Lung microvascular endothelial cell (primary cell): ENCODE measurements at places on chromosomes 16 and 17.
A peak's percentile ranks its signal among the peaks of the same experiment; 100 is the strongest.

DNA sequence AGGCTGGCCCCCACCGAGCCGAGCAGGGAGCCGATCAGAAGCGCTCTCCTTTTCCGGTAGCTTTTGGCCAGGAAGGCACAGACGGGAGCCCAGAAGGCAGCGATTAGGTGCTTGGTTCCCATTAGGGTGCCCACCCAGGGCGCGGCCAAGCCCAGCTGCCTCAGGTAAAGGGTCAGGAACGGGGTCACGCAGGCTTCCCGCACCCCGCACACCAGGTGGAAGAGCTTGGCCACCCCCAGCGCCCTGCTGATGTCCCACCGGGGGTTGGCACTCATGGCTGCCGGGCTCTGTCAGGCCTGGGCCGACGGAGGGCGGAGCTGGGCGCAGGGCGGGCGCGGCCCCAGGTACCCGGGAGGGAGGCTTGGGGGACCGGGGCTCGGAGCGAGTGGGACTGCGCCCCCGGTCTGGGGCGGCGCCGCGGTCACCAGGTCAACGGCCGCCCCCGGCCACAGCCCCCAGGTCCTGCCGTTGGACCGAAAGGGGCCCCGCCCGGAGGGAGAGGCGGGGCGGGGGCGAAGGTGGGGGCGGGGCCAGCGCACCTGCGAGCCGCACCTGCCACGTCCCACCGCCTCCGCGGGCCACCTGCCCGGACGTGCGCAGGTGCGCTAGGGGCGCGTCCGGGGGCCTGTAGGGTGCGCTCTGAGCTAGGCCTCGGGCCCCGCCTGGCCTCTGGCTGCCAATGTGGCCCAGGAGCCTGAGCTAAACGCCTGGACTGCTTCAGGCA, at the start of gene MFSD6L:
MFSD6L (minus strand) TSS at position 520 of the 724 bp plus-strand sequence; CDS start at position 275, 245 bp downstream.
- no peak for DNase-seq

DNA sequence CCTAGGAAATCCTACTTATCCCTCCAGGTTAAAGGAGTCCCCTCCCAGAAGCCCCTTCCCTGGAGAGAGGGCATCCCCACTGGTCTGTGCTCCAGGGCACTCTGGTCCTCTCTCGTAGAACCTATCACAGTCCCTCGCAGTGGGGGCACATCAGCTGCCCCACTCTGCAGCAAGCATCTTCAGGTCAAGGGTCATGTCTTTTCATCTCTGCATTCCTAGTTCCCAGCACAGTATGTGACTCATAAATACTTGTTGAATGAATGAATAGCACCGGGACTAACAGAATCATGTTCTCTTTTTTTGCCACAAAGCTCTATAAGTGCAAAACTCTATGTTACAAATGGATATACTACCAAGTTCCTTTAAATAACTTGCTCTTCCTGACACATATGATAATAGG, 36.0 kb downstream of the RNF157 start:
- no peak for DNase-seq

DNA sequence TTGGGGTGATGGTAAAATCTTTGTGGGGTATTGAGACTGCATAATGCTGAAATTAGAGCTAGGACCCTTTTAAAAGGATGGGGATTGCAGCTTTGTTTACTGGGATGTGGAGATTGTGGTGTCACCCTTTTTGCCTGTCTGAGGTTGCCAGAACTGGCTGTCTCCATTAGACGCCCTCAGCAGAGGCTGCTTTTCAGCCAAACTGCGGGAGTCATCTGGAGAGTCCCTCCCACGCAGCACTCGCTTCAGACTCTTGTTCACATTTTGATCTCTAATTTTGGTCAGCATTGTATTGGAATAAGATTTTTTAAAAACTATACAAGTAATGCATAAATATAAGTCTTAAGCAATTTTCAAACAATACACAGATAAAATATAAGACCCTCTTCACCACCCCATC, 27.9 kb upstream of the JPT2 start:
- DNase-seq: no peak

DNA sequence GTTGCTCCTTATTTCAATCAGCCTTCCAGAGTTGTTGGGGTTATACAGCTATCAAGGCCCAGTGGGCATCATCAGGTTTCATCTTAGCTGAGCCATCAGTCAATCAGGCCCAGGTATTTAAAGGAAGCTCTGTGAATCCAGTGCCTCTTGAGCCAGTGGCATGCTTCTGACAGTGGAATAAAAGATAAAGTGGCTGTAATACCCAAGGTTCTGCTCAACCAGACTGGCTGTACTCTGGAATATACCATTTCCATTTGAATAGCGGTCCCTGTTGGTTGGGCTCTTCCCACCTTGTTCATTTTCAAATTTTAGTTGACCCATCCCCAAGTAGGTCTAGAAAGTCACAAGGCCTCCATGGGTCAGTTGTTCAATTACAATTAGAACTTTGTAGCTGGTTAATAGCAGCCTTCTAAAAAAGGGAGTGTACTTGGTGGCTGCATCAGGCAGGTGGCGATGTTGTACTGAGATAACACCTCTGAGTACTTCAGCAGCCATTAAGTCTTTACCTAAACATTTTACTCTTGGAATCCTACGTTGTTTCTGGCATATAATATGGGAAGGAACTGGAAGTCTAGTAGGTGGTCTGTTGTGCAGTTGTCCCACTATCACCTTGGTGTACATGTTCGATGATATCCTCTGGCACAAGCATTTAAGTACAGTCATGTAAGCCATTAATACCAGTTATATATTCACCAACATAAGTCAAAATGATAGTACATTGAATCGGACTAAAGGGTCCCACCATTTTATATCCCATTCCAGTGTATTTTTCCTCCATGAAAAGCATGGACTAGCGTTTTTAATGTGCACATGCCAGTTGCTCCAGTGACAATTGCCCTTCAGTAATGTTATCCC, 294.1 kb downstream of the BCAS3 start:
- peak; percentile 73 for DNase-seq

- no peak for DNase-seq
Observed at GRCh38 chr16:11621920-11622651, 35.4 kb upstream of the LITAF start.

DNA sequence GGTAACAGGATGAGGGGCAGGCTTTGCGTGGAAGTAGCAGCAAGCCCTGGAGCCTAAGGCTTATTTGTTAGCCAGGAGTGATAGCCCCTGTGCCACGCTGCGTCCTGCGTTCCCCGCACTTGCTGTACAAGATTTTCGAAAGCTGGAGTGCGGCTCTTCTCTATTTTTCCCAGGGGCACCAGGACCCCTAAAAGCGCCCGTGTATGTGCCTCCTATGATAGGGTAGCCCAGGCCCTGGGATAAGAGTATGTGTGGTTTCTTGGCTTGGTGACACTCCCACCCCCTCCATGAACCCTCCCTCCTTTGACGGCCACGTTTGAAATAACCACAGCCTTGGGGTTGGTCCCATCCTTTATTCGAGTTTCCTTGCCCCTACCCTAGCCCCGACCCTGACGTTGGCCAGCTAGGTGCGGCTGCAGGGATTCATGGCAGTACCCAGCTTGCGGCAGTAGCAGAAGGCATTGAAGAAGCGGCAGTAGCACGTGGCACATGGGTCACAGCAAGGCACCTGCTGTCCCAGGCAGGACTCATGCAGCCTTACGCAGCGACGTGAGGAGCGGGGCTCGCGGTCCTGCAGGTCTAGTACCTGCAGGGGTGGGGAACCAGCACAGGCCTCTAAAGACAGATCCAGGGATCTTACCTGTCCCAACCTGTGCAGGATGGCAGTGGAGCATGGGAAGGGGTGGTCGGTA, 968 bp downstream of the AGRP start:
- DNase-seq: no peak

GRCh38 chr16:4976079-4976478, 17.9 kb downstream of the SEC14L5 start:
- no peak for DNase-seq

GRCh38 chr17:65055280-65055707, 1.2 kb downstream of the GNA13 start:
- peak; percentile 31 for DNase-seq

GRCh38 chr17:68097161-68097805, 61.7 kb downstream of the KPNA2 start:
- no peak for DNase-seq

GRCh38 chr16:2835638-2836493, 5.8 kb downstream of the ZG16B start:
- DNase-seq: peak; percentile 54

DNA sequence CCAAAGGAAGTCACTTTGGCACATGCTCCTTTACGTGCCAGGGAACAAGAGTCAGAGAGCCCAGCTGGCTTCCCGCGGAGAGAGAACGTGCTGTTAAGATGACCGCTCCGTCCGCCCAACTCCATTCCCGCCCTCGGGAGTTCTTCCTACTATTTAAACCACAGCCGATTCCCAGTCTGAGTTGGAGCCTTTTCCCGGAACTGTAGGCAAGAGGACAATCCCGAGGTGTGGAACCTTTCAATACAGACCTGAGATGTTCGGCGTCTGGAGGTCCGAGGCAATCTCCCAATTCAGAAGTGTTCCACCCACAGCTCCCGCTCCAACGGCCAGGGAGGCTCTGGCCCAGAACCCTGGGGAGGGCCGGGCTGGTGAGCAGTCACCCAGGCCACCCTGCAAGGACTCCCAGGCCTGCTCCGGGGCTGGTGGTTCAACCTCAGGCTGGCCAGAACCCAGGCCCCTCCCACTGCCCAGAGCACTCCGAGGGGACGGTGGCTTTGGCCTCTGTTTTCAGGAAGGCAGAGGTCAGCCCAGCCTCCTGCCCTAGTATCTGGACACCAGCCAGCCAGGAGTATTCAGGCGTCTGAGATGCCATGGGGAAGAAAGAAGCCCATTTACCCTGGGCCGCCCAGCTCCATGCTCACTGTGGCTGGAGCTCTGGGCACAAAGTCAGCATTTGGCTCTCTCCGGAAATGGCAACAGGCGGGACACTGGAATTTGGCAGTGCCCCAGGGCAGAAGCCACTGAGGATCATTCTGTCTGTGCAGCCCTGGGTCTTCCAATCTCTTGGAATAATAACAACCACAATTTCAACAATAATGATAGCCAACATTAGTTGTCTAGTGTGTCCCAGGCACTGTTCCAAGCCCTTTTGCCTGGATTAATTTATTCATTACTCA, 21.4 kb downstream of the EMP2 start:
- peak; percentile 62 for DNase-seq

- no peak for DNase-seq
Observed at GRCh38 chr16:3610698-3611145, 684 bp downstream of the SLX4 start.

- DNase-seq: no peak
Observed at GRCh38 chr16:66189951-66190350, 176.5 kb upstream of the CDH5 start.

- DNase-seq: no peak
Observed at GRCh38 chr16:3814755-3815154, 65.8 kb downstream of the CREBBP start.

- no peak for DNase-seq
Observed at GRCh38 chr16:27852681-27853080, 210.8 kb downstream of the GSG1L start.

DNA sequence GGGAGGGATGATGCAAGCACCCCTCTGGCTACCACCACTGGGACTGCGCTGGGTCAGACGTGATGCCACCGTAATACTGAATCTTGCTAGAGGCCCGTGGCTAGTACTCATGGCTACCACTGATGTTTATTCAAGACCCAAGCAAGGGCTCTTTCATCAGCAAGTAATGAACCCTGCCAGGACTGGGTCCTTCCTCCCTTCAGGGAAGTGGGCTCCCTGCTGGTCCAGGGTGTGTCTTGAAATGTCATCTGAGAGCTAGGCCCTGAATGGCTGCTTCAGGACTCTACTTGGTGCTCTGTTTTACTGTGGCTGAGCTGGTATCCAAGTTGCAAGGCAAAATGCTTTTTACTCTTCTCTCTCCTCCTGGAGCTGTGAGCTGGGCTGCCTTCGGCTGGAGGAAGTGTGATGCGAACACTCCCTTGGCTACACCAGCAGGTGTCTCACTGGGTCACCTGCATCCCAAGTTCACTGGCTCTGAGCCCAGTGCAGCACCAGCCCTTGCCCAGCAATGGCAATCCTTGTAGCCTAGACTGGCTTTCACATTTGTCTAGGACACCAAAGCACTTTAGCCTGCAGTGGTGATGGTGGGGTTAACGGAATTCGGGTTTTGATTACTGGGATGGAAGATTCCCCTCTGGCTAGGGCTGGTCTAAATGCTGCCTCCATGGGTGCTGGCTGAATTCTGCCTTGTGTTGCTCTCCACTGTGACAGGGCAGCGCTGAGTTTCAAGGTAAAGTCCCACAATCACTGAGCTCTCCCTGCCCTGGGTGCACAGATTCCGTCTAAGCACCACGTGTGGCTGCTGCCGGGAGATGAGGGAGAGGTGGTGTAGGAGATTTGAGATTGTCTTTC, 98.6 kb downstream of the USP22 start:
- DNase-seq: no peak

GRCh38 chr17:82238472-82239201, 9.8 kb downstream of the SLC16A3 start:
- no peak for DNase-seq

- DNase-seq: no peak
Observed at GRCh38 chr17:33436321-33436720, 143.2 kb upstream of the ASIC2 start.

GRCh38 chr16:66512272-66513110, 37.4 kb downstream of the TK2 start:
- peak; percentile 78 for DNase-seq

DNA sequence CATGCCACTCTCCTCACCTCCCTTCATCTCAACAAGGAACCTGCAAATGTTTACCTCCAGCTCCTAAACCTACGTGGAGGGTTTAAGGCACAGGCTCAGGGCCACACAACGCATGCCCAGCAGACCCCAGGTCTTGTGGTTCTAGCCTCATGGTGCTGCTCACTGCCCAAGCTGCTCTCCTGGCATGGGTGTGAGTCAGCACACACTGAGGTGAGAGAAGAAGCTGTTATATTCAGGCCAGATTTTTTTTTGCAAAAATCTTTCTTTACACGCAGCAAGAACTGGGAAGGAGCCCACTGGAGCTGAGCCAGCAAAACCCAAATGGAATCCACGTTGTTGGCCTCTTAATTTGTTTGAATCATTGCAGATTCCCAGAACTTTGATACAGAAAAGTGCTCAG, 5.5 kb upstream of the C16orf96 start:
- no peak for DNase-seq

GRCh38 chr17:18025241-18025944, 13.6 kb downstream of the ATPAF2 start:
- DNase-seq: no peak

DNA sequence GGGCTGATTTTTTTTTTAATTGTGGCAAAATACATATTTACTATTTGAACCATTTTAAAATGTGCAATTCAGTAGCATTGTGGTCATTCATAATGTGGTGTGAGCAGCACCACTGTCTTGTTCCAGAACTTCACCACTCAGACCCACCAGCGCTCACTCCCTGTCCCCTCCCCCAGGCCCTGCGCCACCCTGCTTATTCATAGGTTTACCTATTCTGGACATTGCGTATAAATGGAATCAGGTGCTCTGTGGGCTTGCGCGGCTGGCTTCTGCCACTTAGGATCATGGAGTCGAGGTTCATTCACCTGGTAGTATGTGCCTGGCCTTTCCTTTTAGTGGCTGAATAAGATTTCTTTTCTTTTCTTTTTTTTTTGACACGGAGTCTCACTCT, 59.4 kb downstream of the NT5M start:
- no peak for DNase-seq

GRCh38 chr16:80006241-80007215, 406.0 kb upstream of the MAF start:
- no peak for DNase-seq

- no peak for DNase-seq
Observed at GRCh38 chr17:77606146-77606864, 352.2 kb upstream of the TNRC6C start.

- peak; percentile 24 for DNase-seq
Observed at GRCh38 chr17:10772425-10773380, 31.2 kb downstream of the TMEM238L start.
